T-helper 2 cell (primary cell): ENCODE measurements at places on chromosomes 13 and 19.

- no peak for DNase-seq
Observed at GRCh38 chr13:50073340-50073739, 58.1 kb downstream of the KCNRG start.

DNA sequence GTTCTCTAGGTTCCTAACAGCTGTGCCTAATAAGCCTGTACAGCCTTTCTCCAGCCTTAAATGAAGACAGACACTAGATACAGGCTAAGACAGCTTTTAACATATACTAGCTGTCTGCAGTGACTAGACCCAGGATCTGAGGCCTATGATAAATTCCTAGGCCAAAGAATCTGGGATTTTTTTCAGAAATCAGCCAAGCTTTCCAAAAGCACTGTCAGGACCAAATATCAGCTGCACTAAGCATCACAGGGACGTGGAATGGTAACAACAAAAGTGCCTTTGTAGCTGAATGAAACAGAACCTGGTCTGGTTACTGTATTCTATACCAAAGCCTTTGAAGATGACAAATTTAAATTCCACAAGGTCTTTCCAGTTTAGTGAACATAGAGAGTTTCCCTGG lies 77.9 kb upstream of the DOCK9 start:
- DNase-seq, result no peak

DNA sequence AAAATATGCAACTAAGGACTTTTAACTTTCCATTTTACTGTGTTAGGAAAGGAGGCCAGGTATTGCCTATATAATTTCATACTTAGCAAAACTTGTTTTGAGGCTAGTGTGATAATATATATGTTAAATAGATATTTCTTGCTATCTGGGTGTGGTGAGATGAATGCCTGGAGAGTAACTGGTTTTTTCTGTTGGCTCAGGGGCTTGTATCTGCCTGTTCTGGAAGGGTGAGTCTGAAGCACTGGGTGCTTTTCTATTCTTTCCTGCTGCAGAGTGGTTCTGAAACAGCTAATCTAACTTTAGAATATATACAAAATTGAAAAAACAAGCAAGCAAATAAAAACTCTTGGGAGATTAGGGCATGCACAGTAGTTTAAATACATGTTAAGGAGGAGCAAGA lies 64.6 kb upstream of the MYCBP2 start:
- DNase-seq, result no peak

- no peak for DNase-seq
Observed at GRCh38 chr13:33326246-33326645, 40.7 kb upstream of the STARD13 start.

DNA sequence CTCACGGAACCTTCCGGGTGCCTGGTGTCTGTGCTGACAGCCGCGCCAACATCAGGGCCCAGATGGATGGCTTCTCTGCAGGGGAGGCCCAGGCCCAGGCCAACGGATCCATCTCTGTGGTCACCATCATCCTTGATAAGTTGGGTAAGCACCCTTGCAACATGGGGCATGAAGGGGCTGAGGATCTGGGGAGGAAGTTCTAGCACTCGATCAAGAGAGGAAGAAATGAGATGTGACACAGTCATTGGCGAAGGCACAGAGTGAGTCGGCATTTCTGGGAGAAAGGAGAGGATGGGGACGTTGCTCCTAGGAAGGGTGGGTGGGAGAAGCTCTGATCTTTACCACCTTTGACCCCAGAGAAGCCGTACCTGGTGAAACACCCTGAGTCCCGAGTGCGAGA lies 4.4 kb downstream of the CILP2 start:
- DNase-seq, result no peak

- DNase-seq, result no peak
Observed at GRCh38 chr13:62292714-62293480, 877.2 kb upstream of the PCDH20 start.

DNA sequence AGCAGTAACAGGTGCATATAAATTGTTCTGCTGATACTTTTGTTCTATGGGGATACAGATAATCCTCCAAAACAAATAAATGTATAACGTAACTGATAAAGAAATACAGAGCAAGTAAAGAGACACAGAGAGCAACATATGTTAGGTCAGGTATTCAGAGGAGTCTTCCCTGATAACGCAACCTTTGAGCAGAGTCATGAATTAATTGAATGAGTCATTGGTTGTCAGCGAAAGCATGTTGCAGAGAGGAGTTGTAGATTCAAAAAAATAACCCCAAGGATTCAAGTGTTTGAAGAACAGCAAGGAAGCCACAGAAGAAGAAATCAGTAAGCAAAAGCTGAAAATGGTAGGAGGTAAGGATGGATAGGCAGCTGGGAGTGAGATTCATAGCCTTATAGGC lies 245.2 kb downstream of the TBC1D4 start:
- no peak for DNase-seq

GRCh38 chr19:14066134-14066533 lies 4.3 kb upstream of the PALM3 start:
- no peak for DNase-seq

- DNase-seq, result peak; percentile 86
Observed at GRCh38 chr19:36528921-36529518, 949 bp upstream of the ZNF260 start.

GRCh38 chr19:35844482-35845214 lies 7.7 kb downstream of the NPHS1 start:
- no peak for DNase-seq

GRCh38 chr13:94128430-94128829 lies 351.1 kb downstream of the DCT start:
- DNase-seq, result no peak

DNA sequence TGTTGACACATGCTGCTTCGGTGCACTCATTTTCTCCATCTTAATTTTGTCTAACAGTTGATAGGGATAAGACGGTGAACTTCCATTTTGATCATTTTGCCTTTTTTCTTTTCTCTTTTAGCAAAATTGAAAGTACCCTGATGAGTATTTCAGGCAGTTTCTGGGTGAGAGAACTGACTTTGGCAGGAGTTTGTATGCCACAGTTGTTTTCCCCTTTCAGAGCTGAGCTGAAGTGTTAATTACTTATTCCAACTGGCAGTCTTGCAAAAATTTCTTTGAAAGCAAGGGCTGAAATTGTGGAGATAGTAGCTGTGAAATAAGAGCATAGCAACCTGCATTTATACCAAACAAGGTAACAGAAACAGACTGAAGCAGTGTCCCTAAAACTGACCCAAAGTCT lies 180.2 kb downstream of the SLITRK5 start:
- DNase-seq, result no peak

DNA sequence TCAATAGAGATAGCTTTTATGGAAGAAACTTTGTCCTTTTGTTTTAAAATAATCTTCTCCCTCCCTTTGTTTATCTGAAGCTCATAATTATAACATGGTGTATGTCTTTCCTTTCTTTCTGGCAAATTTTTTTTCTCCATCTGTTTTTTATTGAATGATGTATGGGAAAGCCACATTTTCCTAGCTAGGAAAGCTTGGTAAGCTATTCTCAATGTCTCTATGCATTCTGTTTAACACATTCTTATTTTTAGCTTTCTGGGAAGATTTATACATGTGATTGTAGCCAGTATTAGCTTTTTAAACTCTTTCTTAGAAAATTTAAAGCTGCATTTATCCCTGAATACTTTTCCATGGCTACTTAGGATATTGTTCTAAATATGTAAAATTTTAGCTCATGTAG lies 124.9 kb upstream of the CSNK1A1L start:
- DNase-seq, result no peak

- DNase-seq, result no peak
Observed at GRCh38 chr13:44084146-44084545, 204.4 kb downstream of the LACC1 start.

- DNase-seq, result no peak
Observed at GRCh38 chr19:2354670-2355069, 5.4 kb upstream of the TMPRSS9 start.

DNA sequence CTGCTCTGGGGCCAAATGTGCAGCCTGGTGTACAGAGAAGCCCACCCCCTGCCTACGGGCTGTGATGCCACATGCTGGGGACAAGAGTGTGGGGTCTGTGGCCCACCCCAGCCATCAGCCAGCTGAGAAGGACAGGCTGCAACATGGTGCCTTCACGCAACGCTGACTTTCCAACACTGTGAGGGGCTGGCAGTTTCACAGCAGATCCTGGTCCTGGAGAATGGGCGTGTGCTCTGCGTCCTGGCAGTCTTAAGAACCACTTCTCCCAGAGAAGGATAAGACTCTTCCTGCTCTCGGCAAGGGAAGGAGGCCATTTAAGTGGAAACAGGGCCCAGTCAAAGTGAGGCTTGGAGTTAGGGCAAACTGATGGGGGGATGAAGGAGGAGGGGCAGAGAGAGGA lies 4.6 kb downstream of the LRRC4B start:
- no peak for DNase-seq

DNA sequence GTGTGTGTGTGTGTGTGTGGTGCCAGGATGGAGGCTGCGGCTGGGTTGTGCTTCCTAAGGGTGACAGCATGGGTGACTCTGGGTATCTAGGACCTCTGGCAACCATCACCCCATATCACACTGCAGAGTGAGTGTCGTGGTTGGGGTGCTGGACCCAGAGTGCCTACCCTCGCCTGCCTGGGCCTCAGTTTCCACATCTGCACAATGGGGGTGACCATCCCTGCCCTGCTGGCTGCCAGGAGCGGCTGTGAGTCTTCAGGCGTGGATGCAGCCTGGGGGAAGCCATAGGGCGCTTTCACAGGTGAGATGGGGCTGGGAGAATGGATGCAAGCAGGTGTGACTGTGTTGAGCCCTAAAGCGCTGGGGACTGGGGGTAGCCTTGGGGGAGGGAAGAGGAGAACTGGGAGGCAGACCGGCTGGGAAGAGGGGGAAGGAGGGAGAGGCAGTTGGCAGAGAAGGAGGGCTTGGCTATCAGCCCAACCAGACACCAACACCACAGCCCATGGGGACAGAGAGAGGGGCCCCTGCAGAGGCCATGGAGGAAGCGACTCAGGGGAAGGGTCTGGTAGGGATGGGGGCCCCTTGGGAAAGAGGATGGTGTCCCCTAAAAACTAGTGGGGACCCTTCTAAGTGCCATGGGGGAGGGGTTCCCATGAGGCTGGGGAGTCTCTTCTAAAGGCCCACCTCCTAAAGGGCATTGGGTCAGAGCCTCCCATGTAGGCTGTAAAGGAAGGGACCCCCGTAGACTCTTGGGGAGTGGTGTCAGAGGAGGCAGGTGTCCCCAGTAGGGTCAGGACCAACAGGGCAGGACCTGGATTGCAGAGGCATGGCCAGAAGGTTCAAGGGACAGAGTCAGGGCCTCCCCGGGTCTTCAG lies 1.7 kb downstream of the PLPPR2 start:
- DNase-seq, result no peak

DNA sequence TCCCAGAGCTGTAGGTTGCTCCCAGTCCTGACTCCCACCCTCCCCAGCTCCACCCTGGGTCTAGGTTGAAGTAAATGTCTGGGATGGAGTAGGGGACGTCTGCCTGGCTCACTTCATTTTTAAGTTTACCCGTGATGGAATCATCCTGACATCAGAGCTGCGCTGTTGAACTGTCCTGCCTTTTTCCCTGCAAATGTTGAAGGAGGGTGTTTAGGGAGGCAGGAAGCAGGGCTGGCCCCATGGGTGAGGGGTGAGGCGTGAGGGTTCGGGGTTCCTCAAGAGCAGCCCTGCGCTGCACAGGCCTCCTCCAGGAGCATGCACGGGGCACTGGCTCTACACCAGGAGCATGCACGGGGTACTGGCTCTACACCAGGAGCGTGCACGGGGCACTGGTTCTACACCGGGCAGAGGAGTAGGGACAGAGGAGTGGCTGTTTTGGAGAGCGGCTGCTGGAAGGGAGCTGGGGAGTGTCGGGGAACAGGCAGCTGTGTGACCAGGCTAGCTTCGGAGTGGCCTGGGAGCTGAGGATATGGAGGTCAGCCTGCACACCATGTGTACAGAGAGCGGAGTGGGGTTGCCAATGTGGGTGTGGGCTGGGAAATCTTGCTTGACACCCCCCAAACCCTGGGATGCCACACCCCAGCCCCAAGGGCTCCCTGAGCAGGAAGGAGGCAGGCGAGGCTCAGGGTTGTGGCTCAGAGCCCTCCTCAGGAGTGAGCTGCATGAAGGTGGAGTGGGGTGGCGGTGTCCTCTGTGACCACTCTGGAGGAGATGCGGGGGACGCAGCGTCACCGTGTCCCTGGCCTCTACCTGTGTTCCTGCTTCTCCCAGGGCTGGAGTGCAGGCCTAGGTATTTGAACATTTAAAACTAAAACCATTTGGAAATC lies 63.3 kb downstream of the GPR12 start:
- no peak for DNase-seq

DNA sequence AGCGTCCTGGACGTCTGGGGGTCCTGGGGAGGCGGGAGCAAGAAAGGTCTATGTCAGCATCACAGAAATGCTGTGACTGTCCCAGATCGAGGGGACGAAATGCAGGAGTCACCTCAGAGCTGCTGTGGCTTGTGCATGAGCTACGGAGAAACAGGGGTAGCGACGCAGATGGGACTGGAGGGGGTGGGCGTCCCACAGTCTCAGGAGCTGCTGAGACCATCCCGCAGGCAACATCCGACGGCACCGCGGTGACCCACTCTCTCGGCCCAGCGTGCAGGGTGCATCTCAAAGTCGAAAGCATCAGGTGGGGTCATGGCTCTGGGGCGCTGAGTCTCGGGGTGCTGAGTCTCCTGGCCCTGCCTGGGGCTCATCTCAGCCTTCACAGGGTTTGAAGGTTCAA lies 37.4 kb upstream of the C13orf46 start:
- DNase-seq, result no peak

GRCh38 chr13:76929851-76930374 lies 18.4 kb upstream of the ACOD1 start:
- no peak for DNase-seq

DNA sequence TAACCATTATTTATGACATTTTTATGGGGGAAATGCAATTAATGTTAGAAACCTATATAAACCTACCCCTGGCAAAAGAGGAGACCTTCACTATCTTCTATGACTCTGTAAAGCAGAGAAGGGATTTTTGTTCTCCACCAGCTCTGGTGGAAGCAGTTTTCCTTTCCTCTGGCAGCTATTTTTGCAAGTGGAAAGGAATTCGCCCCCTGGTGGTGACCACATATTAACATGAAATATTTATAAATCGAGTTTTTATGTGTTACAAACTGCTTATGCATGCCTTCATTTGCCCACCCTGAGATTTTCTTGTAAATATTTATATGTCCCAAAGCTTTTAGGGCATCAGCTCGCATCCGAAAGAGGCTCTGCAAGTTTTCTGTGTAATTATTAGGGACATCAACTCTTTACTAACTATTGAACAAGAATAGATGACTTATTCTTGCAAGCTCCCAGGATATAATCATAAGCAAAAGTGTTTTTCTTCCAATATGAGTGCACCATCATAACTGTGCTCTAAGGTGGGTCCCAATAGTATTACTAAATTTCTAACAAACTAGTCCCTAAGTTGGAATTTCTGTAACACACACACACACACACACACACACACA lies 62.4 kb downstream of the SERTM1 start:
- no peak for DNase-seq

- no peak for DNase-seq
Observed at GRCh38 chr13:46659413-46660065, 106.6 kb downstream of the LRCH1 start.

GRCh38 chr19:32254509-32254890 lies 90.9 kb upstream of the ZNF507 start:
- DNase-seq, result no peak
